ENCODE measurements at places on chromosomes 2 and 18.

GRCh38 chr2:80469428-80469827 lies 164.9 kb upstream of the LRRTM1 start:
- DNase-seq = no peak

- no peak for DNase-seq
Observed at GRCh38 chr2:206408323-206409320, 34.7 kb upstream of the ADAM23 start.

DNA sequence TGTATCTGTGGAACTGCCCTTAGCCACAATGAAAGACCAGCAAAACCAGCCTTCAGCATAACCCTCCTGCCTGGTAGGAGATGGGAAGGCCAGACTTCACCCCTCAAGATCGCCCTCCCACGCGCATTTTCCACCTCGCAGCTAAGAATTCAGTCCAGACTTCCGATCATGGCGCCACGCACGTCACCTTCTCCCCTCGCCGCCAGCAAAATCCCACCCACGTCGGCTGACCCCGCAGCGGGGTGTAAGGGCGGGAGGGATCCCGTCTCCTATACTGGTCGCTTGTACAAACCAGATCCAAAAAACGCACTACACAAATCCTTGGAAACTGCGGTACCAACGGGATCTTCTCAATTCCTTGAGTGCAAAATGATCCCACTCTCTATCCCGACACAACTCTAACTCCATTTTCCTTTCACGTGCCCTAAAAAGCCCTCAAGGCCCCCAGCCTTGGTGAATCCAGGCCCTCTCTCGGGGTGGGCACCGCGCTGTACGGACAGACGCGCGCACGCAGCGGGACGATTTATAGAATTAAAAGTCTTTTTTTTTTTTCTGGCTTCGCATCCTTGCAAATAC lies 1.0 kb upstream of the BMPR2 start:
- no peak for DNase-seq

DNA sequence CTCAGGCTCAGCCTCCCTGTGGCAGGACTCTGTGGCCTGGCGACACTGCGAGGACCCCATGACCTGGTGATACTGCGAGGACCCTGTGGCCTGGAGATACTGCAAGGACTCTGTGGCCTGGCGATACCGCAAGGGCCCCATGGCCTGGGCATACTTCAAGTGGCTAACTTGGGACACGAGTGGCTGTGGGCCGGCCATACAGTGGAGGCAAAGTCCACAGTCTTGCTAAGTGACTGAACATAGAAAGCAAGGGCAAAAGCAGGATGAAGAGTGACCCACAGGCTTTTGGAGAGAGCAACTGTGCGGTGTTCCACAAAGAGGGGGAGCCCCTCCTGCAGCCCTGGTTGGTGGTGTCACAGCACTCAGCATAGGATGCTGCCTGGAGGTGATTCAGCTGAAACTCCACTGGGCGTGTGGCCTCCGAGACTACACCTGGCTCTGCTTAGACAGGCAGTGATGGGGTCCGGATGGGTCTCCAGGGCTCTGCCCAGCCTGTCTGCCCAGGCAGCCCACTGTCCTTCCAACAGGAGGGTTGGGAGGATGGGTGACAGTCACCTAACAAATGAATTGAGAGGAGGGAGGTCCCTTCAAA lies 691.0 kb upstream of the HS6ST1 start:
- DNase-seq = no peak
